ENCODE measurements at places on chromosomes 12 and 14.

GRCh38 chr14:103542605-103543088 is 13.7 kb downstream of the TRMT61A start:
- peak; percentile 50 for DNase-seq

DNA sequence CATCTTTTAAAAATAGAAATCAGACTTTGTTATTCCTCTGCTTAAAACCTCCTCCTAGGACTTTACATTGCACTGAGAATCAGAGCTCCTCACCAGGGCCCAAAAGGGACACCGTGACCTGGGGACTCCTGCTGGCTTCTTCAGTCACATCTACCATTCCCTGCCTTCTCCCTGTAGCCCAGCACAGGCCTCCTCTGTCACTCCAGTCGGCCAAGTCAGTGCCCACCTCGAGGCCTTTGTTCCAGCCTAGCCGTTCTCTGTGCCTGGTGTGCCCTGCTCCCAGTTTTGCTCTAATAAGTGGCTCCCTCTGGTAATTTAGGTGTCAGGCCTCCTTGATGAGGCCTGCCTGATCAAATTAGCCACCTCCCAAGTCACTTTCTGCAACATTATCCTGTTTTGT is 27.4 kb downstream of the CRADD start:
- no peak for DNase-seq

DNA sequence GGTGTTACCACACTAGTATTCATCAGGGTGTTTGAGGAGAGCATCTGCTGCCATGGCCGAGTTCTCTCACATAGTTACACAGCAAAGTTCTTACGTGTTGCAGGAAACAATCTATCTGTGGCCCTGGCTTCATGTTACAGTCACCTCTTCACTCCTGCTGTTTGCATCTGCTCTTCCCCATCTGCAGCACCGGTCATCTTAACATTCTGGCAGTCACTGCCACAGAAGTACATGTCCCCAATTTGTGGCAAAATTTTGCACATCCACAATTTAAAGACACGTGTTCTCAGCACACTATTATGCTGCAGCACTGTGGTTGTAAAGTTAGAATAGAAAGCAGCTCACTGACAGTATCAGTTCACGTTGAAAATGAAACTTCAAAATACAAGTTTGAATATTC is 23.2 kb downstream of the MAPK1IP1L start:
- DNase-seq, result no peak

GRCh38 chr12:101287357-101287756 is 7.5 kb downstream of the UTP20 start:
- no peak for DNase-seq

DNA sequence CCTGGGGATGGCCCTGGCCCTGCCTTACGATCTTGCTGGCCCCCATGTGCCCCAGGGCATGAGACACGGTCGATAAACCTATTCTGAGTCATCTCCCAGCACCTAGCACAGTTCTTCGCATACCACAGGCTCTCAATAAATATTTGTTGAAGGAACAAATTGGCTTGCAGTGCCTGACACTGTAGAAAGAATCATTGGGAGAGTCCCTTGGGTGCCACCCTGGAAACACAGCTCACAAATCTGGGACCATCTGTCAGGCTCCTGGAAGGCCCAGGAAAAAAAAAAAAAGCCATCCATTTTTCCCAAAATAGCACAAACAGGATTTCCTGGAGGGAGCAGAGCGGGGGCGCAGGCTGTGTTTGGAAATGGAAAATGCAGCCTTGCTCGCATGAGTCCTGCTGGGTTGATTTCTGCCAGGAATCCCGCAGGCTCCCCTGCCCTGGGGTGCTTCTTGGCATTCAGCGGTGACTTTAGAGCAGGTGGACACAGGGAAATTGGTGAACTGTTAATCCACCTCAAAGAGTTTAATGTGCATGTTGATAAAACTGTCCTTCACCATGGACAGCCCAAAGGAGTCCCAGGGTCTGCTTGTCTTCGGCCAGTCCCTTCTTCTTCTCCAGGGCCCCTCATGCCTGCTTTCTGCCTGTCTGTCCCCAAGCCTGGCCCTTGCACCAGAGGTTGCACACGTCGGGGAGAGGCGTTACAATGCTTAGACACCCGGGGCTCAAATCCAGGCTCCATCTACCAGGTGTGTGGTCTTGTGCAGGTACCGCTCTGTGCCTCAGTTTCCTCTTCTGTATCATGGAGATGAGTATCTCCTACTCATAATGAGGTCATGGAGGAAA is 106.1 kb upstream of the RFLNA start:
- peak; percentile 82 for DNase-seq

- DNase-seq, result no peak
Measured at GRCh38 chr14:23604675-23605170, 26.1 kb upstream of the JPH4 start.

- no peak for DNase-seq
Measured at GRCh38 chr14:82047777-82048470, 514.3 kb upstream of the SEL1L start.

DNA sequence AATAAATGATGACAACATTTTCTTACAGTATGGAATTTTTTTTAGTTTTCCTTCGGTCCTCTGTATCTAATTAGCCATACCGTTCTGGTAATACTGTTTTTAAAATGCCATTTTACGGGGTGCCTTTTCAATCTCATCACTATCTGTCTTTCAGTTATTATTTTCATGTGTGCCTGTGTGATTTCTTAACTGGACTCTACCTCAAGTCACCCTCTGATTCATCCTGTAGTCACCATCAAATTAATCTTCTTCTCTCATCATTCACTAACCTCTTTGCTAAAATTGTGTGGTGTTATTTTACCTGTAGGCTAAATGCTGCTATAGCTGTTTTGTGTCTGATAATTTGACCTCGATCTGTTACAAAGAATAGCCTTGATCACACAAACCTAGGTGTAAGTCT is 16.0 kb upstream of the CCT2 start:
- DNase-seq, result no peak

DNA sequence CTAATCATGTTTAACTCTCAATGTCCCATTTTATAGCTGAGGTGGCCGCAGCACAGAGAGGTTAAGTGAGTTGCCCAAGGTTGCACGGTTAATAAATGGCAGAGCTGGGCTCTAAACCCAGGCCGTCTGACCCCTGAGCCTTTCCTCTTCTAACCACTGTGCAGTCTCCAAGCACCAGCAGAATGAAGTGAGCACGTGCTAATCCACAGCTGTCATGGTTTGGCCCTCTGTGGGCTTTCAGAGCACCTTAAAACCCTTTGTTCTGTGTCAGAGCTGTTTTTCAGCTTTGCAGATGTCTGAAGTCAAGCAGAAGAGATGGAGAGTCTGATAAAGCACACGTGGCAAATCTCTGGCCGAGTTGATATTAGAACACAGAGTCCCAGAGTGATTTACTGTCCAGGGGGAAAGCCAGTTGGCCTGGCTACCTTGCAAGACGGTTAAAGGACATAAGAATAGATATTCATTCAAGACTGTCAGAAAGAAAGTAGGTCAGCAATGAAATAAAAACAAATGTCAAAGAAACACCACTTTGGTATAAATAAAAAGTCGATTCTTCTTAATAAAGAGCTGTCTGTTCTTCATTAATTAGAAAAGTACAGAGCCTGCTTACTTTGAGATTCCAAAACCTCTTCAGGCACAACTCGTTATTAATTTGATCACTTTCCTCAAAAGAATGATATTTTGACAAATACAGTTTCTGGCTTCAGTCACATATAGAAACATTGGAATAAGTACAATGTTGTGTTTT is 107.3 kb downstream of the CRADD start:
- DNase-seq, result peak; percentile 11

DNA sequence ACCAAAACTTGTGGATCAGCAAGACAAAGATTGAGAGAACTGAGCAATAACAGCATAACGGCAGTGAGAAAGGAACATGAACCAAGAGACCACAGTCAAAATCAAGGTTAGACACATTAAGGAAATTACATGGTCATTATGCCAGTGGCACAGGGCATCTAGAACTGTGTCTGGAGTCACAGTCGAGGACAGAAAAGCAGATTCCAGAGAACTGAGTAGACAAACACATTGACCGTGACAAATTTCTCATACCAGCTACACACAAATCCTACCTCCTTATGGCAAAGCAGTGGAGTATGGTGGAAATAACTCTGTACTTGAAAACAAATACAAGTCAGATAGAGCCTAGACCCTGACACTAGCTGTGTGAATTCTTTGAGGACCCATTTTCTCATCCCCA is 367.3 kb downstream of the DUSP6 start:
- DNase-seq, result no peak

- DNase-seq, result no peak
Measured at GRCh38 chr12:68031881-68032739, 42.9 kb downstream of the IFNG-AS1 start.

DNA sequence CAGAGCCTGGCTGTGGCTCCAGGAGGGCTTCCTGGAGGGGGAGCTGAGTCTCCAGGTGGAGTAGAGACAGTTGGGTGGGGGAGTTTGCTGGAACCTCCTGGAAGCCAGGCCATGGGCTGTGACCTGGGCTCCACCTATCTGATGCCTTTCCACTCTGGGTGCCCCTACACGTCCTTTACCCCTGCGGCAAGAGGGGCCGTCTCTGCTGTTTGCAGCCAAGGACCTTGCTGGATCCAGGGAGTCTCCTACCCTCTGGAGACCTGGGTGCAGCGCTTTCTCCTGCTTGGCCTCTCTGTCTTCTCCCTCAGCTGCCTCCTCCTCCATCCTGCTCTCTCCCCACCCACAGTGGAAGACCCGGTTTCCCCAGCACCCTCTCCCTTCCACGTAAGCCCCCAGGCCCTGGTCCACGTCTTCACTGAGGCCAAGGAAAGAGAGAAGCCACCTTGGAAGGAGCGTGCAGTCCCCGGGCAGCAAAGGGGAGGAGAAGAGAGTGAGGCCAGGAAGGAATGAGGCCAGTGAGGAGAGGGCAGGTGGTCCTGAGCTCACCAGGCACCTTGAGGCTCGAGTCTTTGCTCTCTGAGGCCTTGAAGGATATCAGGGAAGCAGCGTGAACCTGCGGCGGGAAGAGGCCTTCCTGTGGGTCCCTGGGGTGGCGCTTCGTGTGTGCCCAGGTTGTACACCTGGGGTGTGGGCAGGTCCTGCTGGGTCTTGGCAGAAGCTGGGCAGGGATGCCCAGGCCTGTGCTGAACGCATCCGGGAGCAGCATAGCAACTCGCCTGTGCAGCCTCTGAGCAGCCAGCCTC is 294.3 kb upstream of the RTL1 start:
- no peak for DNase-seq

GRCh38 chr12:4116251-4117111 is 157.1 kb upstream of the CCND2 start:
- peak; percentile 14 for DNase-seq

DNA sequence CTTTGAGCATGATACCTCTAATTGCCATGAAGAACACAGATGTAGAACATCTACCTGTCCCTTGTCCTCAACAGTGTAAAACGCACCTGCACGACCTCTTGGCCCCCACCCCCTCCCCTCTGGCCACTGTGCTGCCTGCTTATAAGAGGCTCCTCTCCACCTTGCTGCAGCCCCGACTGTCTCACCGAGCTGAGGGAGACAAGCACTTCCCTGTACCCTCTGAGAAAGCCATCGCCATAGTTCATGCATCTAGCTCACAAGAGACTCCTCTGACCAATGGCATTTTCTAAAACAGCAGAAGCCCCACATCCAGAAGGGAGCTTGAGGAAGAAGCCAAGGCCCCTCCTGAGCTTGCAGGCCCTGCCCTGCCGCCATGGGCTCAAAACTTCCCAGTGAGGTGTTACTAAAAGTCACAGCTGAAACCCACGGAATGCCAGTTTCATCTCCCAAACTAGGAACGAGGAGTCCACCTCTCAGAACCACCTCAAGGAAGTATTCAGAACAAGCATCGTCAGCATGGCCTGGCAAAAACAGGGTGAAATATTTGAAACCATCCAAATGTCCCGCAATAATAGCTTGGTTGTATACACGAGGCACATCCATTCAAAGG is 21.5 kb upstream of the ANO2 start:
- DNase-seq, result no peak

DNA sequence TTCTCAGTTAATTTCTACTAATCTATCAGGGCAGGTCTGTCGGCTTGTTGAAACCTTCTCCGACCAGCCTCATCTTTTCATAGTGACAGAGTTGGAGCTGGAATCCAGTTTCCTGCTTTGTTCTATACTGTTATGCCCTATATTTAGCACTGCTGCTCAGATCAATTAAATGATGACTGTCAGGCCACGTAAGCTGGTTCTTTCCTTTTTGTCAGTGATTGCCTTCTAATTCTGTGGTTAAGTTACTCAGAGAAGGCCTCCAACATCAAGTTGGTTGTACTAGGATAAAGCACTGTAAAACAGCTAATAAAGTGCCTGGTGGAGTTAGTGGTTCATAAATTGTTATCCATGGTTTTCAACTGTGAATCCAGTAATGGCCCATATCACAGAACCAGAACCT is 22.6 kb downstream of the DERA start:
- no peak for DNase-seq

- DNase-seq, result no peak
Measured at GRCh38 chr14:29842228-29842627, 85.4 kb downstream of the PRKD1 start.

- DNase-seq, result no peak
Measured at GRCh38 chr12:66163289-66163688, 6.5 kb downstream of the TMBIM4 start.

DNA sequence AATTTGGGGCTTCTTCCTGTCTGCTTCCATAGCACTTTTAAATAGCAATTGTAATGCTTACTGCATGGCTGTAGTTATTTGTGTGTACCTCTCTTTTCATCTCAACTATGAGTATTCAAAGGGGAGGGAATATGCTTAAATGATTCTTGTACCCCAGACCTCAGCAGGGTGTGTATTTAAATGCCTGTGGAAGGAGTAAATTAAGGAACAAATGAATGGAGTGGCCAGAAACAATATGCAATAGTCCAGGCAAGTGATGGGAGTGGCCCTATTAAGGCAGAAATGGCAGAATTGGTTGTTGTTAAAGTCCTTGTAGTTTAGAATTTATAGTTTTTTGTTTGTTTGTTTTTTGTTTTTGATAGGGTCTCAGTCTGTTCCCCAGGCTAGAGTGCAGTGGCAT is 1.5 kb downstream of the RAD51B start:
- DNase-seq, result no peak
